SK-MEL-5 (cell line): ENCODE measurements at places on chromosomes 7 and 10. TPM values are rescaled to one million over a fixed set of nuclear protein-coding genes. Genes with fewer than 3 reads are reported as not detected.

DNA sequence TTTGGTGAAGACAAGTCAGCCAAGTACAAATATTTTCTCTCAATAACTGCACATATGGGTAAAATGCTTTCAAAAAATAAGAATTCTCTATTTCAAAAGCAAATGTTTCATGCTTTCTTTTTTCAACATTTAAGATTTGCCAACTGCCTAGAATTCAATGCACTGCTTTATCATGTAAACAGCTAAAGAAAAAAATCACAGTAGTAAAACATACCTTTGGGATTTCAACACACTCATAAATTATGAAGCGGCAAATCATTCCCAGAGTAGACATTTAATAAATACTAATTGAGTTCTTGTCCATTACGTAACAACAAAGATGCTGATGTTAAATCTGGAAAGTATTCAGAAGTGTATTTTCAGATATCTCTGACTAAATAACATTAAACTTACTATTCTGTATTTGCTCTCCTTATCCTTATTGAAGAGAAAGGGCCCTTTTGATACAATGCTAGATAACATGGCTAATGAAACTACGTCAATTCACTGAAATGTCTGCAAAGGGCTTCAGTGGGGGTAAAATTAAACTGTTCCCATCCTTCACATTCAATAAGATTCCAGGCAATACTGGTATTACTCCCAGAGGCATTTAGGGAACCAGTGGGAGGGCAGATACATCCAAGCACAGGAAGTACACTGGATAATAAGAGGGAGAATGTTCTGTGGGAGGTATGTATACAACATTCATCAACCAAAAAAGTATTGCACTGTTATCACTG is 13.9 kb downstream of the NAPEPLD start:
- DNase-seq = peak; percentile 95

GRCh38 chr7:37410305-37411229 is 38.1 kb downstream of the ELMO1 start:
- no peak for DNase-seq

PDZD7 gene
- 0.74 and 1.5 TPM in 2 replicates for total RNA-seq

MBLAC1 gene
- 2.2 and 4.1 TPM in 2 replicates for total RNA-seq

- no peak for DNase-seq
Measured at GRCh38 chr10:131485732-131486131, 174.2 kb upstream of the TCERG1L start.

- DNase-seq = no peak
Measured at GRCh38 chr10:97836446-97836845, 13.2 kb upstream of the GOLGA7B start.

DNA sequence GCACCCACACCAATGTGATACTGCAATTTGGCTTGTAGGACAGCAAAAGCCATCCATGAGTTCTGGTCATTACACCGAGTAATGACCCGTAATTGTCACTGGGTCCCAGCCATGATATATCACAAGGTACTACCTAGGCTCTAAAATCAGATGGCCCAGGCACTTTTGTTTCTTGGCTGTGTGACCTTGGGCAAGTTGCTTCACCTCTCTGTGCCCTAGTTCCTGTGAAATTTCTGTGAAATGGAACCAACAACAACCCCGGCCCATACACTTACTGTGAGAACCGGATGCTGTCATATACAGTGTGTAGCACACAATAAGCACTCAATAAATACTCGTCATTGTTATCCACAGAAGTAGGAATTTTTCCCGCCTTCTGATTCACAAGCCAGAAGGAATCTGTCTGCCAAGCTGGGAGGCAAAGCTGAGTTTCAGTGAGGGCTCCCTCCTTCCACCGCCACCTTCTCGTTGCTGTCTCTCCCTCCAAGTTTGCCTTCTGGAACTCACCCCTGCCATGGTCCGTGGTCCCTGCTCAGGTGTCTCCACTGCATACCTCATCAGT is 6.4 kb upstream of the CYTH3 start:
- peak; percentile 27 for DNase-seq

- no peak for DNase-seq
Measured at GRCh38 chr10:106082865-106083264, 1081.6 kb downstream of the SORCS1 start.

CPA2 gene
- total RNA-seq = not detected in 2 replicates

DNA sequence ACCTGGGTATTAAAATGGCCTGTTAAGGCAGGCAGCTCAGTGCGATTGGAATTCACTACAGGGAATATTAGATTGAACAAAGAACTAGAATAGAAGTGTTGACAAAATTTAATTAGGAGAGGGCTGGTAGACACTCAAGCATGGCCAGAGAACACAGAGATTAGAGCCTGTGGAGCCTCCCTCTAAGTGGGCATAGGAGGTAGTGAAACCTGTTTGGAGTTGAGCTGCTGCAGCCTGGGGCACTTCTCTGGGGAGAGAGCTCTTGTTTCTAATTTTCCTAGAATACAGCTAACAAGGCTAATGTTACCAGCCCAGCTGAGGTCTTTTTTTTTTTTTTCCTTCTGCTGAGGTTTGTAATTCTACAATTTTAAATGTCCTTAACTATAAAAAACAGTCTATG is 46.4 kb downstream of the TMEM168 start:
- DNase-seq = no peak

DNA sequence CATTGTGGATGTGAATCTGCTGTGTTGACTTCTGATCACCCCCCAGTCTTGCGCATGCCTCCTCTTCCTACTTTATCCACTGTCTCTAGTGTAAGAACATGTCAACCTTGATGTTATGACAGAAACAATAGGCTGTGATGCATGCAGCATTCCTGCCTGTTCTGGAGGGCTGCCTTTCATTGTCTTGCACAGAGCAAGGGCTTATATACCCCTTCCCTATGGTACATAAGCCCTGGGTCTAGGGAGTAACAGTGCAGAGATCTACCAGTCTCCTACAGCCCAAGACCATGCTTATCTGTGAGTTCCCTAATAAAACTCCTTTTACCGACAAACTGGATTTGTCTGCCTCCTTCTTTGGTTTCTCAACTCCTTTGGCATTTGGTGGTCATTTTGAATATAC is 177.0 kb upstream of the STK17A start:
- DNase-seq = no peak

GDF2 gene
- total RNA-seq = not detected in 2 replicates

- no peak for DNase-seq
Measured at GRCh38 chr10:57897611-57898010, 370.1 kb downstream of the IPMK start.

DNA sequence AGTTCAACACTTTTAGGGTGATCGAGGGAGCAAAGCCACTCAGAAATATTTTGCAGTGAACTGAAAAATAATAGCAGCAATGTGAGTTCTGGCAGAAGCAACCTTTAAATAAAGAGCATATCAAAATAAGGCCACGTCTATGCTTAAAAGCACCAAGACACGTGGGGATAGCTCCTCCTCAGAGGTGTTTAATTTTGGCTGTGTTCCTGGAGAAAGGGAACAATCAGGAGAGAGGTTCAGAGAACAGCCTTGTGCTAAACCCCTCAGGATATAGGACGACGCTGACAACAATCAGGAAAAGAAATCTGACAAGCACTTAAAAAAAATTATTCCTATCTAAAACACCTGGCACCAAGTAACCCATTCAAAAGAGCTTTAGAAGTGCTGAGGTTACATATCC is 471.9 kb upstream of the CELF2 start:
- DNase-seq = no peak

- no peak for DNase-seq
Measured at GRCh38 chr10:110724116-110724921, 80.2 kb downstream of the RBM20 start.

CCSER2 gene
- total RNA-seq = 15.6 TPM in 2 replicates

NUTM2B gene
- 0.53 and 0.67 TPM in 2 replicates for total RNA-seq

TET1 gene
- total RNA-seq = 2.9 and 3.3 TPM in 2 replicates

MCM10 gene
- 11.6 and 12.5 TPM in 2 replicates for total RNA-seq

GRCh38 chr7:10040674-10041073 is 933.0 kb upstream of the PHF14 start:
- no peak for DNase-seq

DNA sequence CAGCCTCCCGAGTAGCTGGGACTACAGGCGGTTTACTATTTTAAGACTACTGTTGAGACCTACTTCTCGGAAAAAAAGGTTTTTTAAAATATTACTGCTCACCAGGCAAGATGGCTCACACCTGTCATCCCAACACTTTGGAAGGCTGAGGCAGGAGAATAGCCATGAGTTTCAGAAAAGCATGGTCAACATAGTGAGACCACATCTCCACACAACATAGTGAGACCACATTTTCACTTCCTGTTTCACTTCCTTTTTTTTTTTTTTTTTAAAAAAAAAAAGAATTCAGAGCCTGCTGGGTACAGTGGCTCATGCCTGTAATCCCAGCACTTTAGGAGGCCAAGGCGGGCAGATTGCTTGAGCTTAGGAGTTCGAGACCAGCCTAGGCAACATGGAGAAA is 46.5 kb downstream of the SVOPL start:
- no peak for DNase-seq

DNA sequence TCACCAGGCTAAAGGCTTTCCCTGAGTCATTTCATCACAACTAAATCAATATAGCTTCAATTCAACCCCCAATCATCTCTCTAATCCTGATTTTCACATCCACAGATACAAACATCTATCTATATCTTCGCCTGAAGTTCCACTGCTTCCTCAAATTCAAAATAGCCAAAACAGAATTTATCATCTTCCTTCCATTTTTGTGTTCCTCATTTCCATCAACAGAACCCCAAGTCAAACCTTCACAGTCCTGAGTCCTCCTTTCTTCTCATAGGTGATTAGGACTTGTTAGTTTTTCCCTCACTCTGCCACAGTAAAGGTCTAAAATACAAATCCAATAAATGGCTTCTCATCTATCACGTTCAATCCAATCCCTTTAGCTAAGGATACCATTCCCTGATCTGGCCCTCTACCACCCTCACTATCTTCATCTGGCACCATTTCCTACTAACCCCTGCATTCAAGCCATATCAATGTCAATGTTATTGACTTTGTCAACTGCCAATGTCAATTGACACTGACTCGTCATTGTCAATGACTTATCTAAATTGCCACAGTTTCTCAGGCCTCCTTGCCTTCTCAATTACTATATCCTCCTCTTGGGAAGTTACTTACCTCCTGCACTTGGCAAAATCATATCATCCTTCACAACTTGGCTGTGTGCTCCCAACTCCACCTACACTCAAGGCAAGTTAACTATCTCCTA is 2.6 kb downstream of the HYCC1 start:
- no peak for DNase-seq

THSD7A gene
- 0.45 and 0.67 TPM in 2 replicates for total RNA-seq

- DNase-seq = no peak
Measured at GRCh38 chr7:42049761-42050160, 187.2 kb downstream of the GLI3 start.

ATXN7L1 gene
- total RNA-seq = 16.3 and 19.8 TPM in 2 replicates

DNA sequence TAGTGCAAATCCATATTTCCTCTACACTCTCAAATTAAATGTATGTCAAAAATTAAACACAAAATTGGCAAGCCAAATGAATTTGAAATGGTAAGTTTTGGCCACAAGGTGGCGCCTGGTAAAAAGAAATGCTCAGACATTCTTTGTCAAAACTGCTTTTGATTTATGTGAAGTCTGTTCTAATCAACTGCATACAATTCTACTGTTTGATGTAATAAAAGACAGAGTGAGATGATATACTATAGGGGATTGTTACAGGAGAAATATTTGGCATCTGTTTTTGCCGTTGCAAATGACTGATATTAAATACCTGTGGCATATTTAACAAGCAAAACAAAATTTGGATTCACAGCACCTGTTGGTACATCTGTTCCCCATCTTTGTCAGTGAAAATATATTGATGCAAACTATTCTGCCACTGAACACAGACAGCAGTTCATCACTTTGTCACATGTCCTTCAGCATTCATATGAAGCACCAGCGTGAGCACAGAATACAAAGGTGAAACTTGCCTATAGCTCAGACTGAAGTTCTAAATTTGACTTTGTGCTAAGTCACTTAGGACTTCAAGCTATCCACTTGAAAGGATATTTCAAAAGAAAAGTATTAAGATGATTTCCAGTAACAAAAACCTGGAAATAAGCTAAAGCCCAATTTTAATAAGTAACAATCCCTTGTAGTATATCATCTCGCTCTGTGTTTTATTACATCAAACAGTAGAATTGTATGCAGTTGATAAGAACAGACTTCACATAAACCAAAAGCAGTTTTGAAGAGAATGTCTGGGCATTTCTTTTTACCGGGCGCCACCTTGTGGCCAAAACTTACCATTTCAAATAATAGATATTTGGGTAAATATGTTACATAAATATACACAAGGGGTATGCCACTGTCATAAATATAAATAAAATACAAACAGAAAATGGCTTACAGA is 10.2 kb upstream of the CH25H start:
- peak; percentile 63 for DNase-seq

BTBD16 gene
- 0.51 TPM in 1 of 2 replicates, not detected in the other for total RNA-seq

DNA sequence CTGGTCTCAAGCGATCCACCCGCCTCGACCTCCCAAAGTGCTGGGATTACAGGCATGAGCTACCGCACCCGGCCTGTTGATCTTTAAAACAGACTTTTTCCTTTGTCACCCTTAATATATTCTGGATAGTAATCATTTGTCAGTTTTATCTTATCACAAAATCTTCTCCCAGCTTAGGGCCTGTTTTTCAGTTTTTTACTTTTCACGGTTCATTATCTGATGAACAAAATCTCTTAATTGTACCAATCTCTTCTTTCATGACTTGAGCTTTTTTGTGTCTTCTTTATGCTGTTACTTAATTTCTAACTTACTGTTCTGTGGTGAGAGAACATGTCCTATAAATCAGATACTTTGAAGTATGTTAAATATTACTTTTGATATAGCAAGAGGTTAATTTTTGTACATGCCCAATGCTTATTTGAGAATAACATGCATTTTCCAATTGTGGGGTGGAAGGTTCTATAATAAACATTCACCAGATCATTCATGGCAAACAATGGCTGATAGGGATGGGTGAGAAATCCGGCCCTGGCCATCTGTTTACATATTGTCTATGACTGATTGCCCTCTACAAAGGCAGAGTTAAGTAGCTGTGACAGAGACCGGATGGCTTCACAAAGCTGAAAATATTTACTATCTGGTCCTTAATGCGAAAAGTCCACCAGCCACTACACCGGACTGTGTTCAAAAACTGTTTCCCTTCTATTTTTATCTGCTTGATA is 5.3 kb downstream of the PAPOLB start:
- DNase-seq = no peak

AS3MT gene
- 0.13 and 0.21 TPM in 2 replicates for total RNA-seq

DNA sequence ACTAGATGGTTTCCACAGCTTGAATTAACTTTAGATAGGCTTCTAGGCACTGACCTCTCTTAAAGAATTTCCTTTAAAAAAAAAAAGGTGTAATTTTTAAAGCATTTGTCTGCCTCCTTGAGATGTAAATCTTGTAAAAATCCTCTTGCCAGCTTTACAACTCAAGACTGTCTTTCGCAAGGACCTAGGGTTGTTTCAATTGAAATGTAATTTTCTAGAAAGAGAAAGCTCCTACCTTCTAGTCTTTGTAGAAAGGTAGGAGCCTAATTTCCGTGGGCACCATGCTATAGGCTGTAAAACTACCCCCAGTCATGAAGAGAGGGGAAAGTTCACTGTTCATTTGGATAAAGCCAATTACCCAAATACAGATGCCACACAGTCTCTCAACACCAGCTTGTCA is 228.8 kb upstream of the TMEM229A start:
- no peak for DNase-seq

GRCh38 chr10:60828489-60828852 is 50.2 kb downstream of the CDK1 start:
- no peak for DNase-seq

DAGLB gene
- 9.6 and 9.9 TPM in 2 replicates for total RNA-seq

CADPS2 gene
- 38.5 and 40.8 TPM in 2 replicates for total RNA-seq
